Nucleus accumbens (tissue), 56 donors: ENCODE measurements at places on chromosomes 3 and 15.
A peak's percentile ranks its signal among the peaks of the same experiment; 100 is the strongest.

GRCh38 chr15:91780387-91780786 is 73.1 kb upstream of the SLCO3A1 start:
- no peak for DNase-seq

DNA sequence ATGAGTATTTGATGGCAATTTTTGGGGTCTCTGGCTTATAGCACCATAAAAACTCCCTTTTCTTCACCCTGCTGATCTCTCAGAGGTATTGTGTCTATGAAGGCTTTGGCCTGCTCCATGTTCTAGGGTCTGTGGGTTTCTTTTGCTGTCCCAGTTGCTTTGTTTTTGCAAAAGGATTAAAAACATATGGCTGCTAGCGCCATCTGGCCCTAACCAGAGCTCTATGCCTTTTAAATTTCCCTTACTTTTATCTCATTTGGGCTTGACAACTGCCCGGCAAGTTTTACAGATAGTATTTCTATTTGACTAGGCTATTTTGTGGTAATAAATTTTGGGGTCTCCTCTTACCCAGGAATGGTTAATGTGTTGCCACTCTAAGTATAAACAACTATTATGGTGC is 6.4 kb upstream of the GHRL start:
- DNase-seq = no peak

DNA sequence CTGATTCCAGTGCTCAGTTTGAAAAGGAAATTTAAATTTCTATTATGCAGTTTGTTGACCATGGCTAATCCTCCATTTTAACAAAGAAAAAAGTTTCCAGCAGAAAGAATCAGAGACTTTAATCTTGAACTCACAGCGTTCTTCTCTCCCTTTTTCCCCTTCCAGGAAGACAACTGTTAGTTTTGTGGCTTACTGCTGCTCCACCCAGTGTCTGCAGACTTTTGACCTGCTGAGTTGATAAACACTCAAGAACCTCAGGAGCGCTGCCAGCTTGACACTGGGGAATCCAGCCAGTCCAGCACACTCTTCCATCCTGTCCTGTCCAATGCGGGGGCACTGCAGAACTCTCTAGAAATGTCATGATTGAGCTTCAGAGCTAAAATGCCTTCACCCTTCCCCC is 134.6 kb downstream of the LRRC28 start:
- no peak for DNase-seq

DNA sequence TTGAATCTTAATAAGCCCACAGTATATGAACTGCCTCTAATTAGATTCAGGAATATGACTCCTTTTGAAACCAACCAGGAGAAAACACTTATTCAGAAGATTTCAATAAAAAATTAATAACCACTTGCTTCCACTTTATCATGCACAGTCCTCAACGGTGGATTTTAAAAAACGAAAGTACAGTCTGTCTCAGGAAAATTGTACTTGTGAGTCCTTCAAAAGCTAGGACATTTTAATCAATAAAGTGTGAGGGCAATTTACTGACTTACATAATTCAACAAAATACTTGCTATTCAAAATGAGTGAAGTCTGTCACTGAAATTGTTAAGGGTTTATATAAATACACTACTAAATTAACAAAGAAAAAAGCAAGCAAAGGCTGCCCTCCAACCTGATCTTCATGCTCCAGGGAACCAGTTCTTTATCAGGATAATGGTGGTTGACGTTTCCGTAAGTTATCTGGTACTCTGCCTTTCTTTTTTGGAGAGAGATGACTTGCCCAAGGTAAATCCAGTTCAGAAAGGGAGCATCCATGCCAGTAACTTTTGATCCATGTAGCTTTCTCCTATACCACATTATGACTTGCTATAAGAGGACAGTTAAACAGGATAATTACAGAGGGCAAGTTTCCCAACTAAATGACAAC is 17.0 kb downstream of the SUCLG2 start:
- DNase-seq = no peak

- no peak for DNase-seq
These were observed 60.6 kb downstream of the ZNF280D start for GRCh38 chr15:56672721-56673120.

DNA sequence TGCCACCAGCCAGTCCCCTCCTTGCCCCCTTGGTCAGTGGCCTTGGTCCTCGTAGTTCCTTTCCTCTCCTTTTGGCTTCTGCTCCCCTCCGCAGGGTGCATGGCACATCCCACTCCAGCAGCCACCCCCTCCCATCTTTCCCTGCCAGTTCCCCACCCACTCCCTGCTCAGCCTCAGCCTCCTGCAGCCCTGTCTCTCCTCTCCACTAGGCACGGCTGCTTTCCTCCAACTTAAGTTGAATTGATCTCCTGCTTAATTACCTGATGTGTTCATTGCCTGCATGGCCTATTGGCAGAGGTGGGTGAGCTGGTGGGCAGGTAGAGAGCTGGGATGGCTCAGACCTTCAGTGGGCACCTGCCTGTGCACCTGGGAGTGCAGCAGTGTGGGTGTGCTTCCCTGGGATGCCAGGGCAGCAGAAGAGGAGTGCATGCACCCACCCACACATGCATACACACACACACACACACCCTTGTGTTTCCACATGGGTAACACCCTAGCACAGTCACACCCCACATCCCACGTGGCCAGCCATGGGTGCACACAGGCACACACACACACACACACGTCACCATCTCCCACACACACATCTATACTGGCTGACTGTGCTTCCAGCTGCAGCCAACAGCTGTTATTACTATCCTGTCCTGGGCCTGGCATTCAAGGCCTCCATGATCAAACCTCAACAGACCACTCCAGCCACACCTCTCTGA is 30.9 kb downstream of the C3orf18 start:
- peak; percentile 36 for DNase-seq

- DNase-seq = no peak
These were observed 17.6 kb upstream of the SLC41A3 start for GRCh38 chr3:126101521-126101982.

DNA sequence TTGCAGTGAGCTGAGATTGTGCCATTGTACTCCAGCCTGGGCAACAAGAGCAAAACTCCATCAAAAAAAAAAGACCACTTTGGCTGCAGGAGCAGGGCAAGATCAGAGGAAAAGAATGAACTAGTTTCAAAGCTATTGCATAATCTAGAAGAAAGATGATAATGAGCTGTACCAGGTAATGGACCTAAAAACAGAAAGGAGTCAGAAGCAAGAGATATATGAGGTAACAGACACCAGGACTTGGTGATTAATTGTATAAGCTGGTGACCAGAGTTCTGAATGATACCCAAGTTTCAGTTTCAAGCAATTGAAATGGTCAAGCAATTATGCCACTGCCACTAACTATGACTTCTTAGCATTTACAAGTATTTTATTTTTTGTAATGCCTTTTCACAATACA is 2.9 kb downstream of the POLQ start:
- no peak for DNase-seq

DNA sequence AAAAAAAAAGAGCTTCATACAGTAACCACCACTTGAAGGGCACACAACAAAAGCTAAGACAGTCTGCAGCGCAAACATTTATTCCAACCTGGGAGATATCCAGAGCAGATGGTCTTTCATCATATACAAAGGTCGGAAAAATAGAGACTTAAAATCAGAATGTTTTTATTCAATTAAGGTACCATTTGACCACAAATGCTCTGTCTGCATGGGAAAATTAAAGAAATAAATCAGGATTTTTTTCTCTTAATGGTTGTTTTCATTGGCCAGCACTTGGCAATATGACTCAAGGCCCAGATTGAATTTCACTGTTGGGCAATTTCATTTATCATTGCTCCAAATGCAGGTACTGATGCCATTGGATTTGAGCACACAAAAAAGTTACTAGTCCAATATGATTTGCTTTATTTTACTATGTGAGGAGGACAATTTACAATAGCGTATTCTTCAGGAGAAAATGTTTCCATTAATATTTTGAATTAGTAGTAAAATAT is 145.9 kb upstream of the AGTR1 start:
- no peak for DNase-seq

GRCh38 chr15:39704689-39705088 is 78.0 kb downstream of the FSIP1 start:
- no peak for DNase-seq

- no peak for DNase-seq
These were observed 10.5 kb downstream of the WWTR1 start for GRCh38 chr3:149647285-149647684.

DNA sequence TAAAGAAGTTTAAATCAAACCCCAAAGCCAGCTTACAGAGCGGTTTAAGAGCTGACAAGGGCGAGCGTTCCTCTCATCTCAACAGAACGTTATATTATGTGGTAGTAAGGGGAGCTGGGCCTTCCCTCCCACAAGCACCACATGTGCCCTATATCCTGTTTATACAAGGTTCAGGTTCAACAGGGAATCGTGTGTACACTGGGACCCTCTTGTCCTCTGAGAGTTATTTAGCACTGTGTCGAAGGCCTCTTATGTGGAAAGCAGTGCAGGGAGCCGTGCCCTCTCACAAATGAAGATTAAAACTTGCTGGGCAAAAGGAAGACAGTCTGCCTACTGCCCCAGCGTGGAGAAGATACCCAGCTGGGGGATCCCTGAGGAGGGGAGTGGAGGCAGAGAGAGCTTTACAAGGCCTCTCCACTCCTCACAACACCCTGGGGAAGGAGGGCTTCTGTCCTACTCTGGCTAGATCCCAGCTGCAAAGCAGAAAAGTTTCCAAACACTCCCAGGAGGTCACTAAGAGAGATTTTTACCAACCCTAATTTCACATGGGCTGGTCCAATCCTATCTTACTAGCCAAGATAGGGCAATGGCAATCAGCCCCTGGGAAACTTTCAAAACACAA is 2.9 kb downstream of the TLE3 start:
- no peak for DNase-seq

DNA sequence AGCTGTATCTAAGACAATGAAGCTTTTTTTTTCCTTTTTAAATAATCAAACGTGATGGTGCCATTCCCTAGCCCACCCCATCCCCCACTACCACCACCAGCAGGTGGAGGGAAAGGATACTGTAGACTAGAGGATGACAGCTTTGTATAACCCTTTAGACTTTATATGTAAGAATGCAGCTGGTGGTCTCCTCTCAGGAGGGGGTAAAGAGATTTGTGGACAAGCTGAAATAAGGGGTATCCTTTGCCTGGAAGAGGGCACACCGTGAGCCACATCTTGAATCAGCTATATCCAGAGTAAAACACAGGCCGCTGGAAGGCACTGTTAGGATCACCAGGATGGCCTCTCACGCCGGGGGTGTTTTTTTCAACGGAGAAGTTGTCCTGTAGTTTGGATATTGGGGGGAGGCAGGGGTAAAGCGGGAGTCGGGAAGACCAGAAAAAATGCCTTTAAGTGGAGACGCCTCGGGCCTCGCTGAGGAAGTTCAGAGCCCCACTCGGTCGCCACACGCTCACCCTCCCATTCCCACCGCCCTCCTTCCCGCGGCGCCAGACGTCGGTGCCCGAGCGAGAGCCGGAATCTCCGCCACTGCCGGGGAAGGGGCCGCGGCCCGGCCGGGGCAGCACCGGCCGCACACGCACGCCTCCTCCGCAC is 986 bp downstream of the KPNA4 start:
- no peak for DNase-seq

DNA sequence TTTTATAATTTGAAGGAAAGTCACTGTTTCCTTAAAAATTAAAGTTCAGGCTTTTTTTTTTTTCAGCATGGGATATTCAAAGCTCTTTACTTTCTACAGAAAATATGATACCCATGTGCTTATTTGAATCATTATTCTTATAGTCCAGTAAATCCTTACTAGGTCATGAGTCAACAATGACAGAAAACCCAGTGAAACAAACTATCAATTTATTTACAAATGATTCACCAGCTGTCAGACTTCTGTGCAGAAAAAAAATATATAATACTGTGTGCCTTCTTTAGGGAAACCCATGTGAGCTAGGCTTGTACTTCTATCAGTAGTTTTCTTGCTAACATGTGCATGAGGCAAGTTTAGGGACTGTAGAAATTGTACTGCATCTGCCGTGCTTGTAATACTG is 1.2 kb downstream of the ACP3 start:
- DNase-seq = no peak

GRCh38 chr3:127953091-127954035 is 38.3 kb downstream of the KBTBD12 start:
- no peak for DNase-seq

DNA sequence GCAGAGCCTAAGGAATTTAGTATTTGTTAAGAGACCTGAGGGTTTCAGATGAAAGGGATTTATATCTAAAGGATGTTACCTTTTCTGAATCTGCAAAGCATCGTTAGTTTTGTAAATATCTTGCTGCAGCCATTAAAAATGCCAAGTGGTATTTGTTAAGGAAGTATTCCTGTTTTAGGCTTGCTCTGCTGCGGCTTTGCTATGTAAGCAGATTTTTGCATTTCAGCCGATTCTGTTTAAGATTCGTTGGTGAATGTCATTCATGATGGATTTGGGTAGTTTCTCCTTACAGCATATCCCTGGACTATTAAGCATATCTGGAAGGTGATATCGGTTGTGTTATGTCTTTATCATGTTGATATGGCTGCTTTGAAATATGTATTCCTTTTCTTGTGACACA is 1.0 kb downstream of the USP8 start:
- DNase-seq = no peak

- no peak for DNase-seq
These were observed 96.6 kb downstream of the LRRC3B start for GRCh38 chr3:26719134-26719533.

GRCh38 chr15:62067448-62068044 is 769 bp downstream of the C2CD4A start:
- DNase-seq = no peak

DNA sequence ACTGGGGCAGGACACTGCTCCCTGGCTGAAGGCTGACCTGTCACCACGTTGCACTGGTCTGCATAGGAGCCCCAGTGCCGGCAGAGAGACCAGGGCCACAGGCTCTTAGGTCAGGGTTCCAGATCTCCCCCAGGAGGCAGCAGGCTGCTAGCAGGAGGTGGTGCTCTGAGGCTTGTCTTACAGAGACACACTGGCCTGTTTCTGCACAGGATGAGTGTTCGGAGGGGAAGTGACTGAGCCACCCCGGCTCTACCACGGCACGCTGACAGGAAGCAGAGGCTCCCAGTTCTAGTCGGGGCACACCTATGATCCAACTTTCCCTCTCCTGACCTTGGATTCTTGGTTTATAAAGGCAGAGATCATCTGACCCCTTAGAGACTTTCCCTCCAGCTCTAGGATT is 8.6 kb downstream of the FBXL22 start:
- DNase-seq = no peak

- DNase-seq = no peak
These were observed 9.4 kb upstream of the RPL24 start for GRCh38 chr3:101695779-101696372.

DNA sequence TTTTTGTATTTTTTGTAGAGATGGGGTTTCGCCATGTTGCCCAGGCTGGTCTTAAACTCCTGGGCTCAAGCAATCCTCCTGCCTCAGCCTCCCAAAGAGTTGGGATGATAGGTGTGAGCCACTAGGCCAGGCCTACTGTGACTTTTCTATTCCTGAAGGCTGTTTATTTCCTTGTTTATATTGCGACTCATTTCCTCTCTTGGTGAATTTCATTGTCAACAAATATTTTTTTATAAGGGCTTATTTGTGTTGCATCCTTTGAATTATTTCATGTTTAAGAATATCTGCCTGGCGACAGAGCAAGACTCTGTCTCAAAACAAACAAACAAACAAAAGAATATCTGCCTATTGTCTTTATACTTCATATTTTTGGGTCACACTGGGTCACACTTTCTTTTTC is 29.4 kb upstream of the MCCC1 start:
- no peak for DNase-seq

GRCh38 chr3:65401359-65402305 is 637.1 kb downstream of the MAGI1 start:
- DNase-seq = peak; percentile 16

GRCh38 chr3:104526901-104527401 is 839.8 kb upstream of the ALCAM start:
- DNase-seq = no peak

GRCh38 chr3:141055136-141055535 is 4.0 kb downstream of the SPSB4 start:
- no peak for DNase-seq
